Esophagus mucosa (tissue), 1 donor: ENCODE measurements at places on chromosomes 16 and 17. TPM values are rescaled to one million over a fixed set of nuclear protein-coding genes. Genes with fewer than 3 reads are reported as not detected.

- no peak for ATAC-seq
Measured at GRCh38 chr17:77462553-77463497, 322.1 kb downstream of the SEC14L1 start.

GRCh38 chr16:87541147-87541871, 48.5 kb upstream of the ZCCHC14 start:
- peak; percentile 33 for ATAC-seq

- ATAC-seq: peak; percentile 42
Measured at GRCh38 chr17:17305281-17305801, 2.2 kb downstream of the NT5M start.

GRCh38 chr17:31487648-31488263, 96.3 kb downstream of the RAB11FIP4 start:
- ATAC-seq: peak; percentile 95

DNA sequence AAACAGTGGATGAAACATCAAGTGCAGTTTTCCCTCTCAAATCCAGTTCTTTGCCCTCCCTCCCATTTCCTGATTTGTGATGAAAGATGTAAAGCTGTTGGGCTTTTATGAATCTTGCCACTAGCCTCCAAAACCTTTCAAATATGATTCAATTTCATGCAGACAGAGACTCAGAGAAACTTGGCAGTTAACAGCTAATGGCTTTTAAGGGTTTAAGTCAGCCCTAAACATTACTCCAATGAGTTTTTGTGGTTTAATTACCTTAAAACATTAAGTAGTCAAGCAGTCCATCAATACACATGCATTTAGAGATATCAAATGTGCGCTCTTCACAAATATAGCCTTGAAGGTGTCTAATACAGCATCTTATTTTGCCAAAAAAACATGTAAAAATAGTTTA, 1594.0 kb upstream of the GOT2 start:
- ATAC-seq: no peak

- no peak for ATAC-seq
Measured at GRCh38 chr16:89039756-89040155, 53.9 kb upstream of the ACSF3 start.

DNA sequence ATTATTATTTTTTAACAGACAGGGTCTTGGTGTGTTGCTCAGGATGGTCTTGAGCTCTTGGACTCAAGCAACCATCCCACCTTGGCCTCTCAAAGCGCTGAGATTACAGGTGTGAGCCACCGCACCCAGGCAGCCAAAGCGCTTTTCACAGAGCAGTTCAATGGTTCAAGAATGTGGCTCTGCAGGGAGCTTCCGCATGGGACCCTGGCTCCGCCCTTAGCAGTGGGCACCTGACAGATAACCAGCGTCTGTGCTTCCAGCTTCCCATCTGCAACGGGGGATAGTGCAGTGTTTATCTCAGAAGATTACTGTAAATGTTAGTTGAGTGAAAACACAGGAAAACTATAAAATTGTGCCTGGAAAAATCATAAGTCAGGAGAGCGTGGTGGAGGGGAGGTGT, 99.4 kb downstream of the KCNJ12 start:
- ATAC-seq: no peak

ZNF500 gene
- 5.2 TPM for total RNA-seq

KRTAP4-6 gene
- total RNA-seq: not detected

ZPBP2 gene
- total RNA-seq: not detected

MT1G gene
- 26.3 TPM for total RNA-seq

CETP gene
- not detected for total RNA-seq

ZFHX3 gene
- total RNA-seq: 3.9 TPM
